ENCODE measurements at places on chromosomes 11 and 22. TPM values are rescaled to one million over a fixed set of nuclear protein-coding genes. Genes with fewer than 3 reads are reported as not detected.

GRCh38 chr11:8011371-8011770 is 24.2 kb downstream of the EIF3F start:
- DNase-seq: no peak

DNA sequence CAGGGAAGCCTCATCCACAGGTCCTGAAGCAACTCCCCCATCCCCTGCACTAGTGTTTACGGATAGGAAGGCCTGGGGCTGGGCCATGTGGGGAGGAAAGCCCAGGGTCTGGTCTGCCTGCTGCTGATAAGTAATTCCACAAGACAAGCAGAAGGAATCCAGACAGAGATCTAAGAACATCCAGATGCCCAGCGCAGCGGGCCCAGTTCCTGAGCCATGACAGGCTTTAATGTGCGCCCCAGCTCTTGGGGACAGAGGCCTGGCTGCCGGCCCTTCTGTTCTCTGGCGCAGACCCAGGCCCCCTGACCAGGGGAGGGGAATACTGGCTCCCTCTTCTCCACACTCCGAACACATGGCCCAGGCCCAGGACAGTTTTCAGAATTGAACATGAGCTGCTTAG is 28.8 kb upstream of the ETS1 start:
- DNase-seq: no peak

DNA sequence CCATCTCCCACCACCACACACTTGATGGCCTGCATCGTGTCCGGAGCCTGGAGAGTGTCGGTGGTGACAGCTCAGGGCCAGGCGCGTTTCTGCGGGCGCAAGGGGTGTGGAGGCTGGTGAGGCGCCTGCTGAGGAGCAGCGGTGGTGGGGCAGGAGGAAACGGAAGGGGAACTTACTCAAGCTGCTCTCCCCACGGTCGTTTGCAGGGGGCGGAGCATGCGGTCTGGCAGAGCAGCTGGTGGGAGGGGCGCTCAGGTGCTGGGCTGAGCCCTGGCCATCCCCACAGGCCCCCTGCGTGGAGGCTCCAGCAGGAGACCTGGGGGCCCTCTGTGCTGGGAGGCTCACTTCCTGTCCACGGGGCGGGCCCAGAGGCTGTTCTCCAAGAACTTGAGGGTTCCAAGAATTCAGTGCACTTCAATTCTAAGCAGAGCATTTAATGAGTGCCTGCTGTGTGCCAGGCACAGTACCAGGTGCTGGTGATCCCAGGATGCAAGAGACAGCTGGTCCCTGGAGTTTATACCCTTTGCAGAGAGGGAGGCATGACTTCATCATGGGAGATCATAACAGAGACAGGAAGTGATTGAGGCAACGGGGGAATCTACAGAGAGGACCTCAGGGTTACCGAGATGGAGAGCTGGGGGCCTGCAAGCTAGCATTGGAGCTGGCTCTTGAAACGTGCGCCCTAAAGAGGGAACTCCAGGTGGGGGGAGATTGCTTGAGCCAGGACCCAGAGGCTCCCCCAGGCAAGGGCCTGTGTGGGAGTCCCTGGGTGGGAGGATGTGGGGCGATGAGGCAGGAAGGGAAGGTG is at the start of gene RAC2:
Gene RAC2, minus strand, starts transcription at position 156 of the 808 bp plus-strand sequence. Its CDS starts 121 bp downstream, at position 35.
- DNase-seq: no peak

GRCh38 chr11:14021738-14022137 is 59.2 kb downstream of the SPON1 start:
- DNase-seq: no peak

DNA sequence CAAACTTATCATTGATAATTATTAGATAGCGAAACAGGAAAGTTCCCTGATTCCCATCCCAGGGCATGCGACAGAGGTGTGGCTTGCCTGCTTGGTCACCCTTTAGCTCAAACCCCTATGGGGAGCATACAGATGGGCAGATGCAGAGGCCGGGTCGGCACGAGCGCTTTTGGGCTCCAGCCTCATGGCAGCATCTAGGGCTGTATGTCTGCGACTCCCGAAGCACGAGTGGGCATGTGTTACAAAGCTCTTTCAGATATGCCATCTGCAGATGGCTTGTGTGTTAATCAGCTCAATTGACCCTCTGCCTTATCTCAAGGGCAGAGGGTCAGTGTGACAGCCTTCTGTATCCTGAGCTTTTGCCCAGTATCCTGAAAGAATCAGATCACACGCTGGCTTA is 2069.3 kb upstream of the RAG2 start:
- DNase-seq: no peak

- no peak for DNase-seq
Measured at GRCh38 chr22:31719850-31720471, 30.0 kb downstream of the PRR14L start.

DNA sequence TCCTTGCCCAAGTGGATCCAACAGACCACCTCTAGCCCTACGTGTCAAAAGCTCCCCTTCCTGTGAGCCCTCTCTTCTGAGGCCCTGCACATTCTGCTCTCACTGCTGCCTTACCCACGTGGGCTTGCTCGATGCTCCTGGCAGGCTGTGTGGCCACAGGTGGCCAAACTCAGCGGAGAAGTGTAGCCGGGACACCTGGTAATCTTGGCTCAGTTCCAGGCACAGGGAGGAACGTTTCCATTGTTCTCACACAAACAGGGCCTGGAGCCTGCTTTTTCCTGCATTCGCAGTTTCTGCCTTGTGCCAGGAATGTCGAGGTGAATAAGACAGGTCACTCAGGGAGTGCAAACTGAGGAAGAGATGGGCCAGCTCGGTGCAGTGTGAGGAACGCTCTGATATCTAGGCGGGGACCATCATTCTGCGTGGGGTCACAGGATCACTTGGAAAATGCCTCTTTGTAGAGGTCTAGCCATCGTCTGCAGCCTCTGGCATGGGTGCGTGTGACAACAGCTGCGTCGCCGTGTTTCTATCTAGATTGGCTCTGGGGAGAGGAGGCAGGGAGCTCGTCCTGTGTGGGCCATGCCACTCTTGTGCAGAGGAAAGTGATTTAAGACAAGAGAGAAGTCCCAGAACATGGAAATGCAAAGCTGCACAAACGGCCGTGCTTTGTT is 127.6 kb upstream of the PARVA start:
- no peak for DNase-seq

DNA sequence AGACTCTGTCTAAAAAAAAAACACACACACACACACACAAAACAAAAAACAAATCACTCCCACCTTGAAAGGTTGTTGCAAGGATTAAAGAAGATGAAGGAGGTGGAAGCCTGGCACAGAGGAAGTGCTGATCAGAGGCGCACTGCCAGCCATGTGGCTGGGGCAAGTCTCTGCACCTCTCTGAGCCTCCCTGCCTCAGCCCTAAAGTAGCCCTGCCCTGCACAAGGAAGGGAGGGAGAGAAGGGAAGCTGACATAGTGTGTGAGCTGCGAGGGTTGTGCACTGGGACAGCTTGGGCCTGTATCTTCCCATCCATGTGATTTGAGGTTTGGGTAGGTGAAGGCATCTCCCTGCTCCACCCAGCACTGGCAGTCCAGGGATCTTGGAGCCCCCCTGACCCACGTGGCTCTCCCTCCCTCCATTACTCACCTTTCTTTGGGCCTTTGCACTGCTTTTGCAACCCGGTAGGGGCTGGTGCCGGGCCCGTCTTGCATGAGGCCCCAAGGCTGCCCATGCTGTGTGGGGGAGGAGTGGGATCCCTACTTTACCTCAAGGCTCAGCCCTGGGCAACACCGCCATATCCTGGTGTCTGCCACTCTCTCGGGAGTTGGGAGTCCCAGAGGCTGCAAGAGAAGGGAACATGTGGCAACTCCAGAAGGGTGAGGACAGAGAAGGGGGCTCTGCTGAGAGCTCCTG is 30.5 kb downstream of the IFT27 start:
- no peak for DNase-seq

- DNase-seq: no peak
Measured at GRCh38 chr11:62569611-62570010, 4.1 kb downstream of the EEF1G start.

Gene MISFA
- 0.36 TPM for total RNA-seq

Gene CLDN5
- total RNA-seq: 1.2 TPM

Gene EFCAB6
- 0.23 TPM for total RNA-seq

Data from epithelial cell of proximal tubule (primary cell).